Astrocyte of the cerebellum (primary cell): ENCODE measurements at places on chromosomes 1 and 21.

GRCh38 chr1:32966900-32967299 is 2.3 kb upstream of the RNF19B start:
- no peak for DNase-seq

- DNase-seq, result no peak
Observed at GRCh38 chr21:28602546-28602945, 390.1 kb downstream of the LTN1 start.

DNA sequence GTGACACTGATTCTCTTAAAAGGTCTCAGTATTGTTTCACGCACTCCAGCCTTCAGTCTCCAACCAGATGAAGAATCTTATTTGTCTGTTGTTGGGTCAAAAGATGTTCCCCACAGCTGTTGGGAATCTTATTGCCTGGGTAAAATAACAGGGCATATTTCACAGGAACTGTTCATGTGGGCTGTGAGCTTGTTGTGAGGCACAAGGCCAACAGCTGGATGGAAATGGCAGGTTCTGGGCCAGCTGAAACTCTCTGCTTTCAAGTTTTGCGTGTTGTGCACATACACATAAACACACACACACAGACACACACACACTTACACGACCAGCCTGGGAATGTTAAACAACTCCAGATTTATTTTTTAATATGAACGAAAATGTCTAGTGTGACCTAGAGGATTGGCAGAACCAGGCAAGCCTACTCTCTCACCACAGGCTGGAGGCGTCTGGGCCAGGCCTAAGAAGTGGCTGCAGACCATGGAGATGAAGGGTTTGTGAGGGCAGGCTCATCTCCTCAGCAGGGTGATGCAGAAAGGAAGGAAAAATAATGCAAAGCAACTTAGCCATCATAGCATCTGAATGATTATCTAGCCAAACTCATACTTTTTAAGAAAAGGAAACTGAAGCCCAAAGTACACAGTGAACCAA is 357.0 kb downstream of the TTLL7 start:
- no peak for DNase-seq

DNA sequence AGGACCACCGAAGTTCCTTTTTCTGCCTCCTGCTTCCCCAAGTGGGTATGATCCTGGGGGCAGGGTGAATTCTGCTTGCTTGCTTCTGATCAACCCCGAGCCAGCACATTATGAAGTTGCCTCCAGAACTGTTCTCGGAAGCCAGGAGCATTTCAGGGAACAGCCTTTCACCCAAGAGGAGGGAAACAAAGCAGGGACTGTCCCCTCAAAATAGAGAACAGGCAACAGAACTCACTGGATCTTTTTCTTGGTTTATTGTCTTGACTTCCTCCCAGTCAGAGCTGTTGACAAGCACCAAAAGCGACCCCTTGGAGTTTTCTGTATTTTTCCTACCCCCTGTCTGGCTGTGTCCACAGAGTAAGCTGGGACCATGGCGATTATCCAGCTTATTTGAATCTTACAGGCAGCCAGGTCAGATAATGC is 258.3 kb upstream of the SGIP1 start:
- no peak for DNase-seq
